ENCODE measurements at places on chromosomes 16 and 17.

DNA sequence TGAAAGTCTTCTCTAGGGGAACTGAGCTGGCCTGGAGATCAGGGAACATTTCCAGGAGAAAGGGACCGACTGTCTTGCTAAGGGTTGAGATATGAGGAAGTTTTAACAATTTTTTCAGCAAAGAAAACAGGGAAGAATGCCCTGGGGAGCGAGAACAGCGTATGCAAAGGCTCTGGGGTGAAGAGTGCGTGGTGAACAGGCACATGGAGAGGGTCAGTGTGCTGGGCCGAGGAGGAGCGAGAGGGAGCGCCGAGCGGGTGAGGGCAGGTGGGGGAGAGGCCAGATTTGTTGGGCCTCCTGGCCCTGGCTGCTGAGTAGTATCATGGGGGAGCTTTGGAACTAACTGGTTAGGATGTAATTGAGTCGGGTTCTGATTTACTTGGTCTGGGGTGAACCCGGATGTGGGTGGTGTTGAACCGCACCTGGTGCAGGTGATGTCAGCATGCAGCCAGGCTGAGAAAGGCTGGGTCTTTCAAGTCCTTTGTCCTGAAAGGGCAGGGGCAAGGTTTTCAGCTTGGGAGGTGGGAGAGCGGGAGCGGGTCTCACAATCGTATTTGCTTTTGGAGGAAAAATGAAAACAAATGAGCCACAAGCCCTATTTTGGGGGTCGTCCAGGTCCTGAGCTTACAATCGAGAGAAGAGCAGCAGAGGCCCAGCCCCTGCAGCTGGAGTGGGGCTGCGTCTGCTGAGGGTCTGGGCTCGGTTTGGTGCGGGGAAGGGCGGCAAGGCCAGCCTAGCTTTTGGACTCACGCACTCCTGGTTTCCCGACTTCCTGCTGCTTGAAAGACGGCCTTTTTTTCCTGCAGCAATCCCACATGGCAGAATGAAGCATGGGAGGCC, 11.1 kb upstream of the WFDC1 start:
- no peak for DNase-seq

DNA sequence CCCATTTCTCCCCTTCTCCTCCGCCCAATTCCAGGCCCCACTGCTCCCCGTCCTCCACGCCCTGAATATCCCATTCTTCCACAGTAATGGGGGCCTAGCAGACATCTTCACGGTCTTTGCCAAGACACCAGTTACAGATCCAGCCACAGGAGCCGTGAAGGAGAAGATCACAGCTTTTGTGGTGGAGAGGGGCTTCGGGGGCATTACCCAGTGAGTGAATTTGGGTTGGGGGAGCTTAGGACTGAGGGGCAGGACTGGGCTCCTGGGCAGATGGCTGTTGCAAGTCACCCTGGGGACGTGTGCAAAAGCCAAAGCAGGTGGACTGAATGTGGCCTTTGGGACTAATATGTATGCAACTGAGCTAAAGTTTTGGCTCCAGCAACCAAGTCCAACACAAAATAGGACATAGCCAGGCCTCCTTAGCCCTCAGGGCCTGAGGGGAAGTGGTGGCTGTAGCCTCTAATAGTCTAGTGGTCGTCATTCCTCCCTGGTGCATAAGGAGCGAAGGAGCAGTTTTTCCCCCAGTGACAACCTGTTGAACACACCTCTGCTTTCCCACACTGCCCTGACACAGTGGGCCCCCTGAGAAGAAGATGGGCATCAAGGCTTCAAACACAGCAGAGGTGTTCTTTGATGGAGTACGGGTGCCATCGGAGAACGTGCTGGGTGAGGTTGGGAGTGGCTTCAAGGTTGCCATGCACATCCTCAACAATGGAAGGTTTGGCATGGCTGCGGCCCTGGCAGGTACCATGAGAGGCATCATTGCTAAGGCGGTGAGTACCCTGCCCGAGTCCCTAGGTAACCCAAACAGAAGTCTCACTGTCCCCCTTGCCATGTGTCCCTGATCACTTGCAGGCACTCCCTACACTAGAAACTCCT, 2.6 kb downstream of the ACADVL start:
- DNase-seq = no peak

DNA sequence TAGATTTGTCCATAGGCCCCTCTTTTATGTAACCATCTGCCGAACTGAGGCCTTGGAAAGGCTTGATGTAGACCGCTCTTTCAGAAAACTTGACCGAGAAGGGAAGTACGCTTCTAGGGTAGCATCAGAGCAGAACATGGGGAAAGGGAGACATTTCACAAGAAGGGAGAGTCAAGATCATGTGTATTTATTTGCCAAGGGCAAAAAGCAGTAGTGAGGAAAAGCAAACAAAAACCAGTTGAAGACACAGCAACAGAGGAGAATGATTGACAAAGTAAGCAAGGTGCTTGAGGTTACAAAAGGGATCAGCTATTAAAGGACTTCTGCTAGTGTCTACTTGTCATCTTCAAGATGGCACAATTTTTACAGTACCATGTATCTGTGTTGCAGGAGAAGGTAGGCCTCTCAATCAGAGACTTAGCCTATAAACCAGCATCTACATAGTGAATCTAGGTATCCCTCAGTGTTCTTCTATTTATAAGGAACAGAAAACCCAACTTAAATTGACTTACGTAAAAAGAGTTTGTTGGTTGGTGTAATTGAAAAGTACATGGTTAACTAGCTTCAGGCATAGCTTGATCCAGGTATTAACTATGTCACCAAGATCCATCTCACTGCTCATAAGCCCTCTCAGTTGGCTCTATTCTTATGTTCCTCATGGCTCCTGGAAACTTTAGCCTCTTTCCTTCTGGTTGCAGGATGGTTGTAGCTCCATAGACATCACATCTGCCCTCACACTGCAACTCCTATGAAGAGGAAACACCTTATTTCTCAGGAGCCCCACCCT, 288.4 kb downstream of the IRX3 start:
- DNase-seq = no peak

GRCh38 chr17:66459811-66460270, 157.4 kb downstream of the PRKCA start:
- no peak for DNase-seq

GRCh38 chr17:76134911-76135809, 5.9 kb downstream of the FOXJ1 start:
- no peak for DNase-seq

DNA sequence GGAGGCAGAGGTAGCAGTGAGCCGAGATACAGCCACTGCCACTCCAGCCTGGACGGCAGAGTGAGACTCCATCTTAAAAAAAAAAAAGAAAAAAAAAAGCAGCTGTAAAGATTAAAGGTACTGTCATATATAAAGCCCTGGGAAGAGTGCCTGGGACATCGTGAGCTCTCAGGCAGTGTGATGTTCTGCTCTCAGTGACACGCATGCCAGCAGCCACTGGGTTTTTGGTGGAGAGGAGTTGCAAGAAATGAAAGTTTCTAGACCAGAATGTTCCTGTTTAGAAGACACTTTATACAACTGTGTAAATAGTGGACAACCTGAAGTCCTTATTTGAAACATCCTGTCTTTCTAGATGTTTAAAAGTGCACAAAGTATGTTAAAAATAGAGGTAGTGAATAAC, 213.2 kb downstream of the IRF8 start:
- no peak for DNase-seq
